ENCODE measurements at places on chromosomes 12 and 14.

- DNase-seq = no peak
These were observed 302.3 kb upstream of the ATXN7L3B start for GRCh38 chr12:74235342-74235741.

DNA sequence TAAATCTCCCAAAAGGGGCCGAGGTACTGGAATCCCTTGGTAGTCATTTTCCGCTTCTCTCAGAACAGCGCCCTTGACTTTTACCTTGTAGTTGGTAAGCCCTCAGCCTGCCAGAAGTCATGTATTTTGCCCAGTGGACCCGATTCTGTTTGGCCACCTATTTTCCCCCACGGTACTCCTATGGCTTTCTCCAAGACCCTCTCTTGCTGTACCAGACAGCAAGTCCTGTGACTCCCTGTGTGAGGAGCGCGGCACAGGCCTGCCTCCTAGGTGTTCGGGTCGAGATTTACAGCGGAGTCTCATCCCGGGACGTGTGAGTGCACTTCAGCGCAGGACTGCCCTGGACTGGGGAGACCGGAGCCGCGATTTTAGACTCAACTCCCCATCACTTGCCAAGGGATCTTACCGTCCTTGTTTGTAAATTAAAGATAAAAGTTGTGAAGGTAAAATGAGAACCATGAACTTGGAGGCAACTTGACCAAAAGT is 1.1 kb upstream of the MBD6 start:
- no peak for DNase-seq

GRCh38 chr12:47894652-47895051 is 10.1 kb downstream of the VDR start:
- no peak for DNase-seq

DNA sequence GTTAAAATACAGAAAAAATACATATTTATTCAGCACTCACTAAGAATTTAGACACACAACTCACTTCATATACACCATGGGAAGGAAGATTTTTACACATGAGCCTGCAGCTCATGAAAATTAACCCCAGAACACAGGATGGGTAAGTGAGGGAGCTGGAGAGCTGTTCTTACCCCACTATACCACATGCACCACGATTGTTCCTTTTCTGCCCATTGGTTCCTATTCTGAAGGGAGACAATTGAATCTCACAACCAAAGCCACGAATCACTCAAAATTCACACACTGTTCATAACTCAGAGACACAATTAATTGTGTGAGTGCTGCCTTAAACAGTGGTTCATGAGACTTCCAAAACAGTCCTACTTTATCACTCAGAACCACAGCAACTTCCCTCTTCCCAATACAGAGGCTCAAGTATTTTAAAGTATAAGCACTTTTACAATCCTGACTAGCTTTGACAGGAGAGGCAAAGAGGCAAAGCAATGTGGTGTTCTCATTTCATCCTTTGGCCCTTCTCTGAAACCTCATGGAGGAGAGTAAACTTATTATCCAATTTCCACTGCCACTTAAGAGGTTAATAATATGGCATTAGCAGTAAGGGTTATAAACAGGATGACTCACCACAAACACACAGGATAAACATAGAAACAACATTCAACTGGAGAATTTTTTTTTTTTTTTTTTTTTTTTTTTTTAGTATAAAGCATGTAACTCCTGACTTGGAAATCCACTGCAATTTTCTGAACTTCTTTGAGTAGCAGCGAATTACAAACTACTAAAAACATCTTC is 59.5 kb downstream of the ITPR2 start:
- no peak for DNase-seq

DNA sequence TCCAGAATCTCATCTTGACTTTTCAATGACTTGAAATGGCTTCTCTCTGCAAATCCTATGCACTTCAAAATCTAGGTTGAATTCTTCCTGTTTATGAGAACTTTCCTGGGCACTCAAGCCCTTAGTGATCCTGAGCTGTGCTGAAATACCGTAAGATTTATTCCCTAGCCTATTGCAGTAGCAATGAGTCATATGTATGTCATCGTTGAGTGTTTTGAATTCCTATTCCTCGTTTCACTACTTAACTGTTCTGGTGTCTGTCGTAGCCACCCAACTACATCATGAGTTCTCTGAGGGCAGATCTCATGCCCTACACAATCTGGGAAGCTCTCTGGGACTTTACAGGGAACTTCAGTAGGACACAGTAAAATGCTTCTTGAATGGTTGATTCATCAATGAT is 190.8 kb upstream of the TMEM132C start:
- no peak for DNase-seq

DNA sequence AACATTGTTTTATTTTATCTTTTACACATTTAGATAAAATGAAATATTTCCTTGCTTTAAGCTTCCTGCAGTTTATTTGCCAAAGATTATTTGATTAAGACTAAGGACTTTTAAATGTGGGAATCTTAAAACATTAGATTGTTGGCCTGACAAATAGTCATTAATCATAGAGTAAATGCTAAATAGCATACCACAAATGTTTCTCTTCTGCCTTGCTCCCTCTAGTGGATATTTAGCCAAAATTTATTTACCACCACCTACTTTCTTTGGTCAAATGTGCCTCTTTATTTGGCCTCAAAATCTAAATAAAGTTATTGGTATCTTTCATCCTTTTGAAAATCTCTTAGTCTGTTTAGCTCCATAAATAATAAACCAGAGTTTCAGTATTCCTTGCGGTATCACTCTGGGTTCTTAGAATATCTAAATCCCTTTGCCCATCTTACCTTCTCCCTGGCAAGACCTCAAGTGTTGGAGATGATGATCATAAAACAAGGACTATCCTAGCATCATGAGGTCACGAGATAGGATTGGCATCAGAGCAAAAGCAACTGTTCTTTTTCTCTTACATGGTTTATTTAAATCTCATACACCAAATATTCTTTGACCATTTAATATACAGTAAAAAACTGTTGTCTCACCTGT is 150.6 kb upstream of the AEBP2 start:
- DNase-seq = no peak

DNA sequence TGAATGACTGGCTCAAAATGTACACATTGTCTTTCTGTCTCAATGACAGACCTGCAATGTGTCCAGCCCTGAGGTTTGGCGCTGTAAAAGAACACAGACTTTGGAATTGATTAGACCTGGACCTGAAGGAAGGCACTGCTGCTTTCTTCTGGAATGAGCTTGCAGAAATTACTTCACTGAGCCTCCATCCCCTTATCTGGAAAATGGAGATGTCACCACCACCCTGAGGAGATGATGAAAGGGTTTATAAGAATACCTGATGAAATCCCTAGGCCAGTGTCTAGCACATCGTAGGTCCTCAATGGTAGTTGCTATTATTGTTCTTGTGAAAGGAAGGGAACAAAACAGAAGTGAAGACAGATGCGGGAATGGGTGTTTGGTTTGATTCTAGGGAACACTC is 9.7 kb upstream of the WSB2 start:
- no peak for DNase-seq

- DNase-seq = no peak
These were observed 207.8 kb downstream of the RBM19 start for GRCh38 chr12:113758165-113758924.

DNA sequence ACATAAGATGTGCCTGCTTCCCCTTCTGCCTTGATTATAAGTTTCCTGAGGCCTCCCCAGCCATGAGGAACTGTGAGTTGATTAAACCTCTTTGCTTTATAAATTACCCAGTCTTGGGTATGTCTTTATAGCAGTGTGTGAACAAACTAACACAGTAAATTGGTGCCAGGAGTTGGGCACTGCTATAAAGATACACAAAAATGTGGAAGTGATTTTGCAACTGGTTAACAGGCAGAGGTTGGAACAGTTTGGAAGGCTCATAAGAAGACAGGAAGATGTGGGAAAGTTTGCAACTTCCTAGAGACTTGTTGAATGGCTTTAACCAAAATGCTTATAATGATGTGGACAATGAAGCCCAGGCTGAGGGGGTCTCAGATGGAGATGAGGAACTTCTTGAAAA is 264.1 kb downstream of the DACT1 start:
- no peak for DNase-seq

GRCh38 chr12:70910666-70911065 is 9.9 kb downstream of the PTPRR start:
- DNase-seq = no peak

DNA sequence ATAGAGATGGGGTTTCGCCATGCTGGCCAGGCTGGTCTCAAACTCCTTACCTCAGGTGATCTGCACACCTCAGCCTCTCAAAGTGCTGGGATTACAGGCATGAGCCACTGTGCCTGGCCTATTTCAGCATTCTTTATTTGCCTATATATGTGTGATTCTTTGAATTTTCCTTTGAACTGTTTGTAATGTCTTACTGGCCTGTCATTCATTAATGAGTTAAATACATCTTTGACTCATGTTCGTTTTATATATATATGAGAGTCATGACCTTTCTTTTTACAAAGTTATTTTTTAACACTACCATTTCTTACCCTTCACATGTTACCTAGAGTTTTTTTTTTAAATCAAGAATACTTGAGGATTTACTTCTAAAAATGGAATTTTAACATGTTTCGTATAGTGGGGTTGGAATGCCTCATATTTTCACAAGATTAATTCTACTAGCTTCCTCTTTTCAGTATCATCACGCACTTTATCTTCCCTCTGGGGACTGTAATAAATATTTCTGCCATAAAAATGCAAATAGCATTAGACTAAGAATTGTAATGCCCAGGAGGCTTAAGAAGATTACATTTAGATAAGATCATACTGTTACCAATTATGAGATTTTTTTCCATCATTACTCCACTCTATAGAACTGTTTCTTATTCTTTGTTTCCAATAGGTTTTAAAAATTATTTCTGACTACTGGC is 66.7 kb downstream of the NTN4 start:
- no peak for DNase-seq

DNA sequence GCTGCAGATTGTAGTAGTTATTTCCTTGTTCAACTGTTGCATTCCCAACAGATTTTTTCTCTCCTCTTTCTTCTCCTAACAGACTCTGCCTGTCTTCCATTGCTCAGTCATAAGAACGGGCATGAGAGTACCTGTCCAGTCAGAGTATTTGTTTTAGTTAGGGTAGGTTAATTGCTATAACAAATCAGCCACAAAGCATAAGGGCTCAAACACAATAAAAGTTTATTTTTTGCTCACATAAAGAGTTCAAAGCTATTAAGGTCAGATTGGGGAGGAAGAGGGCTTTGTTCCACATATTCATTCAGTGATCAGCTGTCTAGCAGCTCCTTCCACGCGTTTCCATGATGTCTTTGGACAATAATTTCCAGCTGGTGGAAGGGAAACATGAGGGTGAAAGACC is 92.8 kb upstream of the PLXNC1 start:
- DNase-seq = no peak

- no peak for DNase-seq
These were observed 111.0 kb upstream of the HIF1A start for GRCh38 chr14:61584331-61584741.

DNA sequence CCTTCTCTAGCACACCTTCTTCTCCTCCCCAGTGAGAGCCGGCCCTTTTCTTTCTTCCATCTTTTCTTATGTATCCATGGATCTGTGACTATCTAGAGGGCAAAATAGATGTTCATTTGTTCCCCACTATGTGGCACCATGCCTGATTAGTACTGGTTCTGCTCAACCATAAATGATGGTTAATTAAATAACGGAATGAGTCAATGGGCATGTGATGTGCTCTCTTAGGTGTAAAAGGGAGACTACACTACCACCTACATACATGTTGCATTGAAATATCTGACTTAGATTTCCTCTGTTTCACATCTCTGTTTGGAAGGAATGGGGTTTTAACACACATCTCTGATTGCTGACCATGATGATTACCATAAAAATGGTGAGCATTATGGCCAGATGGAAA is 116.5 kb downstream of the BTG1 start:
- DNase-seq = no peak

- DNase-seq = no peak
These were observed 535 bp downstream of the BIN2 start for GRCh38 chr12:51323317-51323960.

- DNase-seq = no peak
These were observed 120.0 kb downstream of the OTOGL start for GRCh38 chr12:80219345-80219744.

- no peak for DNase-seq
These were observed 2.4 kb upstream of the SIX6 start for GRCh38 chr14:60506462-60506984.

DNA sequence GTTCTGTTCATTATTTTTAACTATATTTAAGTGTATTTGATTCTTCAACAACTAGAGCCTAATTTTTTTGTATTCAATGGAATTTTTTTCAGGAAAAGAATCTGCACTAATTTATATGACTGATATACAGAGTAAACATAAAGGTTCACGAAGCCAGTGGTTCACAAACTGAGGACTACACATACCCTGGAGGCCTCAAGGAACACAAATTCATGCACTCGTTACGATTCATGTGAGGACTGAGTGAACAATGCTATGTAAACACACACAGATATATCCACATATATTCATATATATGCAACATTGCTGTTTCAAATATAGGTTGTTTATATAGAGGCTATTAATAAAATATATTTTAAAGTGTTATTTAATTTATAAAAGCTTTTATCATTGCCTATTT is 137.8 kb downstream of the PHLDA1 start:
- DNase-seq = no peak

DNA sequence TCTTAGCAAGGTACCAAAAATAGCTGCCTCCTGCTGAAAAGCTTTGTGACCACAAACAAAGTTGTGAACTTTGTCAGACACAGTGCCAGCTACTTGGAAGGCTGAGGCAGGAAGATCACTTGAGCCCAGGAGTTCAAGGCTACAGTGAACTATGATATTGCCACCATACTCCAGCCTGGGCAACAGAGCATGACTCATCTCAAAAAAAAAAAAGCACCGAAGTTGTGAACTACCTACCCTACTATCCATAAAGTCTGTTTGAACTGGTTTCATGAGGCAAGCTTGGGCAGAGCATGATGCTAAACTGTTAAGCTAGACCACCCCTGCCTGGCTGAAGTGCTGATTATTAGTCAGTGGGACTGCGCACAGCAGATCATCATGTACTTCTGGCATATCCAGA is 75.5 kb downstream of the RAD52 start:
- no peak for DNase-seq

DNA sequence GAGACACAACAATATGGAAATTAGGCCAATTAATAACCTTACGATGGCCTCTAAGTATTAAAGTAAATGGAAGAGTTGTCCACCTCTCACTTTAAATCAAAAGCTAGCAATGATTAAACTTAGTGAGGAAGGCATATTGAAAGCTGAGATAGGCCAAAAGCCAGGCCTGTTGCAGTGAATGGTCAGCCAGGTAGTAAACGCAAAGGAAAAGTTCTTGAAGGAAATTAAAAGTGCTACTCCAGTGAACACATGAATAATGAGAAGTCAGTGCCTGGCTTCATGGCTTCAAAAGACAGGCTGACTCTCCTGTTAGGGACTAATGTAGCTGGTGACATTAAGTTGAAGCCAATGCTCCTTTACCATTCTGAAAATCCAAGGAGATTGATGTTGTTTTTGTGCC is 135.3 kb downstream of the NDUFA12 start:
- DNase-seq = no peak

All from NCI-H2107 (cell line).